Fibroblast of skin of abdomen (primary cell): ENCODE measurements at places on chromosomes 12 and 14.

DNA sequence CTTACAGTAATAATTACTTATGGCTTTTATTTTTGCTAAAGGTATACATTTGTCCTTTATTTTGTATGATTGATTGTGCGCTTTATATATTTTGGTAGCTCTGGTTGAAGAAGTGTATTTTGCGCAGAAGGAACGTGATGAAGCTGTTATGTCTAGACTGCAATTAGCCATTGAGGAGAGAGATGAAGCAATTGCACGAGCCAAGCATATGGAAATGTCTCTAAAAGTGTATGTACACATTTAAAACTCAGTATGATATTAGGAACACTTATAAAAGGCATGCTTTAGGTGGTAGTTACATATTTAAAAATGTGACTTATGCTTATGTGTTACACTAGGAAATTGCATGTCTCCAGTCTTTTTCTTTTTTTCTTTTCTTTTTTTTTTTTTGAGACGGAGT lies 87.5 kb downstream of the MIPOL1 start:
- DNase-seq: no peak

GRCh38 chr14:79861111-79861510 lies 350.2 kb downstream of the DIO2 start:
- DNase-seq: no peak

GRCh38 chr12:9651265-9651729 lies 18.2 kb upstream of the CLEC2D start:
- DNase-seq: peak; percentile 73

DNA sequence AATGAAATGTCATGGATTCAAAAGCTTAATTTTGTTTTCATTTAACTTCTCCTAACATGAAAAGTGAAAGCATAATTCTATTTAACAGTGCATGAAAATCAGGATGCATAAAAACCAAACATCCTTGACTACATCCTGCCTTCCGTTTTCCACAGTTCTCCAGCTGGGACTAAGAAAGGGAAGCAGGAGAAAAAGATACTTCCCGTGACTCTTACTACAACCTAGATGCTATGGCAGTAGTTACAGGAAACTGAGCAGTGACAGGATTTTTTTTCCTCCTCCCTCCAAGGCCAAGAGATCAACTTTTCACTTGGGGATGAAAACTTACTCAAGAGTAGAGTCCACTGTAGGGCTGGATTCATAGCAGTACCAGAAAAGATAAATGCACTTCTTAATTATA lies 2.6 kb downstream of the EXOC5 start:
- peak; percentile 3 for DNase-seq

DNA sequence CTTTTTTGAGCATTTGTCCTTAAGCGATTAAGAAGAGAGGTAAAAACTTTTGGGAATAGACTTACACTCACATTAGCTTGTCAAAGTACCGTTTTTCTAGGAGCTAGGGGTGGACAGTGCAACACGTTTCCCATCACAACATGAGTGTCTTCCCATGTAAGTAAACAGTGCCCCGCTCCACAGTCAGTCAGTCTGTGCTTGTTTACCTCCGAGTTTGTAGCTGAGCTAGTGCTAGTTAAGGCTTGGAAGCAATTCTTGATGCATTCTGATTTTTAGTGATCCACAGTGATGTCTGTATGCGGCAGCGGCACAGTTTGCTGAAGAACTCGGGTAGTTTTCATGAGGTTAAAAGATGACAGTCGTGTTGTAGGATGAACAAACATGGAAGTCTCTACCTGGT lies 941 bp downstream of the ZDHHC17 start:
- peak; percentile 10 for DNase-seq
